Uterus (tissue), 4 donors: ENCODE measurements at places on chromosomes 6 and 20. TPM values are rescaled to one million over a fixed set of nuclear protein-coding genes. Genes with fewer than 3 reads are reported as not detected.

- no peak for DNase-seq
Measured at GRCh38 chr6:105318660-105319059, 84.2 kb downstream of the PREP start.

GRCh38 chr6:133353061-133353460, 111.9 kb downstream of the EYA4 start:
- no peak for DNase-seq

DNA sequence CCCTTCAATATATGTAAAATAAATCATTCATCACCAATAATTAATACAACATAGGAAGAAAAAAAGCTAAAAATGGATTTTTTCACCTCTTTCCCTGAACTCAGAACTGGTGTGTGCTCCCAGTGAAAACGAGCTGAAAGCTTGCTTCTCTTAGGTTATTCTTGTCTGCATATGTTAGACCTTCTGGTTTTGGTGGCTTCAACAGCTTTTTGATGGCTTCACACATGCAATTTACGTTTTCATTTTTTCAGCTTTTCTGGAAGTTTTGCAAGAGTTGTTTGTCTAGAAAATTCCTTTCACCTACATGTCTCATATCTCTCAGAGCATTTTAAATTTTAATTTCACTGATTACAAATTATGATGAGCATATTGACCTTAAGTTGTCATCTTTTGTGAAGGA, 86.9 kb upstream of the PTCHD4 start:
- DNase-seq, result no peak

DNA sequence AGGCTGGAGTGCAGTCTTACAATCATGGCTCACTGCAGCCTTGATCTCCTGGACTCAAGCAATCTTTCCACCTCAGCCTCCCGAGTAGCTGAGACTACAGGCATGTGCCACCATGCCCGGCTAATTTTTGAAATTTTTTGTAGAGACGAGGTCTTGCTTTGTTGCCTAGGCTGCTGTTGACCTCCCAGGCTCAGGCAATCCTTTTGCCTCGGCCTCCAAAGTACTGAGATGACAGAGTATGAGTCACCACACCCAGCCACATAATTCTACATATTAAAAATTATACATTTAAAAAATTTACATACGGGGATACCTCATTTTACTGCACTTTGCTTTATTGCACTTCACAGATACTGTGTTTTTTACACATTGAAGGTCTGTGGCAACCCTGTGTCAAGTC, 115.1 kb downstream of the MAN1A1 start:
- no peak for DNase-seq

GRCh38 chr20:35327074-35327976, 35.1 kb upstream of the FAM83C start:
- DNase-seq, result no peak

GRCh38 chr20:48783533-48784272, 44.1 kb downstream of the PREX1 start:
- no peak for DNase-seq

GRCh38 chr6:117534974-117535373, 52.5 kb downstream of the DCBLD1 start:
- DNase-seq, result no peak

DNA sequence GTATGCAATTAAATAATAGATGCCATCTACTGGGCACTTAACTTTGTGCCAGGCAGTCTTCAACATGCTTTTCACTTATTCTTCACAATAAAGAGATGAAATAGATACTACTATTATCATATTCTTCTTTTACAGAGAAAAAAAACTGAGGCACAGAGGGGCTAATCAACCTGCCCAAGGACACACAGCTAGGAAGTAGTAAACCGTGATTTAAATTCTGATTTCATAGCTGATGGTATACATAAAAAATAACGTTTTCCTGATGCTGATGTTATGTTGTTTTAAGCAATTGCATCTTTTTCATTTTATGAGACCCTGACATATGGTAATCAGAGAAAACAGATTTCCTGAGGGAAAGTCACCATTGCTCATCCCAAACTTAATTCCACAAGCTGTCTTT, 45.1 kb upstream of the ATXN1 start:
- no peak for DNase-seq

GRCh38 chr6:133460101-133460500, 218.9 kb downstream of the EYA4 start:
- DNase-seq, result no peak

DNA sequence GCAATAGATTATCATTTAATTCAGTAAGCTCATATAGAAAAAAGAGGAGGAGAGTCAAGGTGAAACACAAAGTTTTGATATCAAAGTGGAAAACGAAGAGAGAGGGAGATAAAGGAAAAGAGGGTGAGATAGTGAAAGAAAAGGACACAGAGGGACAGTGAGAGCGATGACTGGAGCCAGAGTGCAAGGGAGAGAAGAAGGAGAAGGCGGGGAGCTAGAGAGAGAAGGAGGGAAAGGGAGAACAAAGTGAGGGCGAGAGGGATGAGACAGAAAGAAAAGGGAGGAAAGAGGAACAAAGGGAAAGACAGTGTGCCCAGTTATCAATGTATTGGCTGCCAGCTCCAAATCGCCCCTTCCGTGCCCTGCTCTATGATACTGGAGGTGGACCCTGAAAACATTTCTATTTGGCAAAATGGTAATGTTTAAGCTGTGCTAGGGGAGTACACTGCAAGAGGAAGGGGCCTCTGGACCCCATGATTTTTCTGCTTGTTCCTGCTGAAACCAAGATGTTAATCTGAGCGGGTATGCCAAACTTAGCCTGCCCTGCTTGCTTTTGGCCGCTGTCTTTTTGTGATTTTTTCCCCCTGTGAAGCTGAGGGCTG, 27.8 kb downstream of the GPX5 start:
- DNase-seq, result no peak

GRCh38 chr6:23879816-23880215, 246.2 kb upstream of the NRSN1 start:
- no peak for DNase-seq

DNA sequence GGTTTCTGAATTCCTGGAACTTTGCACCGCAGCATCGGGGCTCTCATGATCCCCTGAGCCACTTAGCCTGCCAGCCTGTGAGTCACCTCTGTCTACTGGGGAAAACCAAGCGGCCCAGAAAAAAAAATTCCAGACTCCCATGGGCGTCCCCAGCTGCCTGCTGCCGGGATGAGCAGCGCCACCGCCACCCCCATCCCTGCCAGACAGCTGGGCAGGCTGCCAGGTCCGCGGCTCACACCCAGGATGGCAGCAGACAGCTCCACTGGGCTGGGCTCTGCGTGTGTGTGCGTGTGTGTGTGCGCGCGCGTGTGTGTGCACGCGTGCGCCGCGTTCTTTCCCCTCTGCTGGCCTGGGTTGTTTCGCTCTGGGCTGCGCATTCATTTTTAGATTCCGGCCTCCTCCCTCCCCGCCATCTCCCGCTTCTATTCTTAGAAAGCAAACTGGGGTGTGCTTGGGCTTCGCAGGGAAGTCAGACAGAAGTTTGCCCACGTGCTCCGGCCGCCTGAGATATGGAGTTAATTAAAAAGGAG, 38.9 kb upstream of the PMEPA1 start:
- DNase-seq, result peak; percentile 73

- no peak for DNase-seq
Measured at GRCh38 chr6:1916334-1917070, 306.8 kb downstream of the FOXC1 start.

- no peak for DNase-seq
Measured at GRCh38 chr6:104940238-104940892, 16.5 kb upstream of the LIN28B start.

DNA sequence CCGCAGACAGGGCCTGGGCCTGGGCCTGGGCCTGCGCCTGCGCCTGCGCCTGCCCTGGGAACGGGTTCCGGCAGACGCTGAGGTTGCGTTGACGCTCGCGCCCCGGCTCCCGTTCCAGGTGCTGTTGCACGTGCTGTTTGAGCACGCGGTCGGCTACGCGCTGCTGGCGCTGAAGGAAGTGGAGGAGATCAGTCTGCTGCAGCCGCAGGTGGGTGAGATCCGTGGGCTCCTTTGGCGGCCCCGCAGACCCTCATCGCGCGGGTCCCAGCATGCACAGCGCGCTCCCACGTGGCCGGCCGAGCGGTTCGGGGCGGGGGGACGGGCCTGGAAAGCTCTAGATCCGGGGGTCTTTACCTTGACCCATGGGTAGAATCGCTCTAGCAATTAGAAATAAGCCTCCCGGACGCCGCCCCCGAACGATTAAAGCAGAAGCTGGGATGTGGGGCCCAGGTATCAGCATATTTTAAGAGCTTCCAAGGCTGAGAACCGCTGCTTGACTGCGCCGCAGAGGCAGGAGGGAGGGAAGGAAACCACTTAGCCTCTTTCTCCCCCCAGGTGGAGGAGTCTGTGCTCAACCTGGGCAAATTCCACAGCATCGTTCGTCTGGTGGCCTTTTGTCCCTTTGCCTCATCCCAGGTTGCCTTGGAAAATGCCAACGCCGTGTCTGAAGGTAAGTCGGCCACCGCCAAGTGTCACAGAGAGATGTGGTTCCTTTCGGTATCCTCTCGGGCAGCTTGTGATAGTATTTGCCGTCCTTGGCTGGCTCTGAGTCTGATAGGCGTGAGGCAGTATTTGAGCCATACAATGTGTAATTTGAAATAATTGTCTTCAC, 508 bp downstream of the NOP56 start:
- DNase-seq, result peak; percentile 39

- DNase-seq, result no peak
Measured at GRCh38 chr6:46437671-46438221, 53.5 kb downstream of the RCAN2 start.

DNA sequence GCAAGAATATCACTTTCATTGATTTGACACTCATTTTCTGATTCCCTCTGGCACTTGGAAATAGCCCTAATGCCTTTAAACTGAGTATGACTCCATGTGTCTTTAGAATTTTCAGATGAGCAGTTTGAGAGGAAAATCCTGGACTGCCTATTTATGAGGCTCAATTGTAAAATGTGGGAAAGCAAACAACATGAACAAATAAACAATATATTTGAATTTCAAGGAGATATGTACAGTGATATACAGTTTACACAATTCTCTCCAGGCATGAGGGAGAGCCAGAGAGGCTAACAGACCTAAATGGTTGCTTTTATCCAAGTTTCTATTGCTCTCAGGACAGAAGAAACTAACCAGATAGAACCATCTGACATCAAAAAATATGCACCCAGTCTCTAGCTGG, 748.2 kb upstream of the NRSN1 start:
- DNase-seq, result no peak

DNA sequence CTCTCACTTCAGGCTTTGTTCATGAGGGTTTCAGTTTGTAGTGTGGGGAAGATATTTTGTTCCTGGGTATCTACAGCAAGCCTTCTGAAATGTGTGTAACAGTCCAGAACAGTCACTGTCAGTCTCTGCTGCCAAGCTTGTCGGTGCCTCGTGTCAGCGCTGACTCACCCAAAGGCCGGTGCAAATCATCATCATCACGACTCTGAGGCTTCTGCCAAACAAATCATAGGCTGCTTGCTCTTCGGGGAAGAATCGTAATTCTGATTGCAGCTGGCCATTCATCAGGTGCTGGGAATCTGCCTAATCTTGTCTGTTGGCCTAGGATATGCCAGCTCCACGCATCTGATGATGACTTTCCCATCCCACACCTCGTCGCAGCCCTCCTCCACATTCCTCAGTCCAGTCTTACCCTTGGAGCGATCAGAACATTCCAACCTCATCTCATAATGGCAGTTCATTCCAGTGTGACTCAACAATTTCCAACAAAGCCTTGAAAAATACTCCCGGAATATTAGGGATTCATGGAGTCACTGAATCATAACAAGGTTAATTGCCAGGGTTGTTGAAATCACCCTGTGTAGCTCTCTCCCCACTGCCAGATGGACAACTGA, 40.9 kb downstream of the ALDH8A1 start:
- DNase-seq, result peak; percentile 87

- no peak for DNase-seq
Measured at GRCh38 chr20:17807651-17808050, 107.9 kb downstream of the BANF2 start.

- DNase-seq, result no peak
Measured at GRCh38 chr6:119609865-119610264, 260.3 kb upstream of the MAN1A1 start.

DNA sequence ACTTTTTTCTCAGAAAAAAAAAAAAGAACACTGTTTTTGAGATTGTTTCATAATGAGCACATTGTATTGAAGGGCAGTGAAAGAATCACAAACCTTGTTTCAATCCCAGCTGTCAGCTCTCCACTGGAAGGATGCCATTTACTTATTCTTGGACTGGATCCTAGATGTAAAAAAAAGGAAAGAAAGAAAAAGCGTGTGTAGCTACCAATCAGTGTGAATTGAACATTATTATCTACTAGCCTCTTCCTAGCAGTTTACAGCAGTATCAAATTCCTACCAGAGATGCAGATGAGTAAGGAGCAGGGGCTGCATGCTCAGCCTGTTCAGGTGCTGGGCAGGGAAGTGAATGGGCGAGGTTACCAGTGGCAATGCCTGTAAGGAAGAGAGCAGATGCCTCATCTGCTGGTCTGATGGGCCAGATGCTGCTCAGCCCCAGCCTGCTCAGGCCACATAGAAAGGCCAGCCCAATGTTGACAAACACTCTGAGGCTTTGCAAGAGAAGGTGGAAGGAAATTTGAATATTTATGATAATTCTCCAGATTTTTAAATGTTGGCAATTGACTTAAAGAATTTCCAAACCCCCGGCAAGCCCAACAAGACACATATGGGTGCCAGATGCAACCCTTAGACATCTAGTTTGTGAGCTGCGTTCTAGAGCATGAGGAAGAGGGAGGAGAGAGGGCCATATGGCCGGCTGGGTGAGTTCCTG, 189.5 kb downstream of the IBTK start:
- no peak for DNase-seq

- peak; percentile 52 for DNase-seq
Measured at GRCh38 chr20:34824806-34825529, 483 bp downstream of the NCOA6 start.

GRCh38 chr6:108581237-108581931, 20.7 kb downstream of the FOXO3 start:
- peak; percentile 80 for DNase-seq

- no peak for DNase-seq
Measured at GRCh38 chr20:62063981-62064769, 1.5 kb downstream of the TAF4 start.

- DNase-seq, result no peak
Measured at GRCh38 chr6:156960525-156960924, 183.3 kb downstream of the ARID1B start.

GRCh38 chr6:151109361-151109760, 130.4 kb upstream of the AKAP12 start:
- DNase-seq, result no peak

PDE10A gene
- total RNA-seq, result 17.6 TPM

ADAM33 gene
- total RNA-seq, result 84.7 TPM

AIF1 gene
- total RNA-seq, result 8.2 TPM

CCND3 gene
- total RNA-seq, result 53.8 TPM

FKBP1A gene
- total RNA-seq, result 245 TPM

HLA-DQA2 gene
- not detected for total RNA-seq

HMGCLL1 gene
- 0.58 TPM for total RNA-seq

DDR1 gene
- total RNA-seq, result 74.1 TPM

LAMA4 gene
- total RNA-seq, result 329 TPM

ACSS1 gene
- total RNA-seq, result 20.8 TPM

HTR1E gene
- not detected for total RNA-seq

CRISP3 gene
- total RNA-seq, result not detected

ZNF831 gene
- total RNA-seq, result 0.59 TPM

TCF15 gene
- 0.97 TPM for total RNA-seq

LY6G6F gene
- total RNA-seq, result not detected

TRIM40 gene
- total RNA-seq, result not detected

HLA-DPB1 gene
- 43.0 TPM for total RNA-seq
